ENCODE measurements at places on chromosomes 13 and 19. TPM values are rescaled to one million over a fixed set of nuclear protein-coding genes. Genes with fewer than 3 reads are reported as not detected.

DNA sequence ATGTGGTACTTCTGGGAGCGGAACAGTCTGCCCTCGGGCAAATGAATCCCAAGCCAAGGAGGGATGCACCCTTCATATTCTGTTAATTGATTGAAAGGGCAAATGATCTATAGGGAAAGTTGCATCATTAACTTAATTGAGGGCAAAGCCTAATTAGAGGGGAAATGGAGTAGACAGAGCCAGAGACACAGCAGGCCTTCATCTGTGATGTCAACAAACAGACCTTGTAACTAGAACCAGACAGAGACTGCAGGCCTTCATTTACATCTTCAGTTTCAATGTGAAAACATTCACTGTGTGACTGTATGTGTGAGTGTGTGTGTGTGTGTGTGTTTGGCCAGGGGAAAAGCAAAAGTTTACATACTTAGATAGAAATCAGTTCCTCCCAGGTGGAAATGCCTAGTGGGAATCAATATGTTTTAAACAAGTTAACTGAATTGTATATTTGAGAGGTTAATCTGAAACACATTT is 126.4 kb downstream of the SPRY2 start:
- DNase-seq = no peak

DNA sequence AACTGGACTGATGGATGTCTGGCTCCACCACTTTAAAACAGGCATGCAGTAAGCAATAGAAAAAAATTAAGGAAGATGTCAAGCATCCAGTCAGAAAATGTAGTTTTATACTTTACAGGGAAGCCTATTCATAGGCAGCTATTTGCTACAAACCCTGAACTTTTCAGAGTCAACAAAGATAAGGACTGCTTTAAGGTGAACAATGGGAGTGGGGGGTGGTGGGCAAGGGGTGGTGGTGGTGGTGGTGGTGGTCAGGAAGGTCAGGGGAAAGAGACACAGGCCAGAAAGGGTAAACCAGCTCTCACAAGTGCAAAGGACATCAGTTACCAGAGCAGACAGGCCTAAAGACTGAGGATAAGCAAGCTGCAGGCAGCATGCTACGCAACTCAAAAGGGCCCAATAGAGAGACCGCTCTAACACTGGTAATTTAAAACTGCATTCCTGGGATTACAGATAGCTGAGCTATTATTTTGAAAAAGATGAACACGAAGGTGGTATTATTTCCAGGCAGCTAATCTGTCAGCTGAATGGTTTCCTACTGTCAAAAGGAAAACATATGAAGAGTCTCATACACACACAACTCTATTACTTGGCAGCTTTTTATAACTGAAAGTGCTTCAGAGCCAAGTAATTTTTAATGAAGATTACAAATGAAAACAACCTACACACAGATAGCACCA is 14.8 kb downstream of the BRD4 start:
- DNase-seq = no peak

DNA sequence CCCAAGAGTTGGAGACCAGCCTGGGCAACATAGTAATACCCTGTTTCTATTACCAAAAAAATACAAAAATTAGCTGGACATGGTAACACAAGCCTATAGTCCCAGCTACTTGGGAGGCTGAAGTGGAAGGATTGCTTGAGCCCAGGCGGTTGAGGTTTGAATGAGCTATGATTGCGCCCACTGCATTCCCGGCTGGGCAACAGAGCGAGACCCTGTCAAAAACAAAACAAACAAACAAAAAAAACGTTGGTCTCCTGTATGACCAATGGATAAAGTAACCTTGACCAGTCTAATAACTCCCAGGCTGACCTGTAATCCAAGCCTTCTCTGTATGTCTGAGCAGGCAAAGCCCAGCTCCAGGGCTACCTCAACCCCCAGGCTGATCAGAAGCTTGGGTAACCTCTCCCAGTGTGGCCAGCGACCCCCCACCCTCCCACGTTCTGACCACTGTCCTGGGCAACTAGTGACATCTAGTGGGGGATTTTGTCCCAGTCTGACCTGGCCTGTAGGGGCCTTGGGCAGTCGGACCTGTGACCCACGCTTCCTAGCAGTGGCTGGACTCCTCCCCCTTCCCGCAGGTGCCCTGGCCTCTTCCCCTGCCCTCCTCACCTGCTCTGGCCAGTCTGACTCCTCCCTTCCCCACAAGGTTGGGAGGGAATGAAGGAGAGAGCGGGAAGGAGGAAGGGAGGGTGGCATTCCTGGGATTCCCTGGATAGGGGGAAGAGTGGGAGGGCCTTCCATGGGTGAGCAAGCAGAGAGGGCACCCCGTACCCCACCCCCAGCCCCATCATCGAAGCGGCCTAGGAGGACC is 1.0 kb upstream of the BCAM start:
- peak; percentile 77 for DNase-seq

- DNase-seq = no peak
Measured at GRCh38 chr19:23439623-23440022, 44.4 kb upstream of the ZNF91 start.

DNA sequence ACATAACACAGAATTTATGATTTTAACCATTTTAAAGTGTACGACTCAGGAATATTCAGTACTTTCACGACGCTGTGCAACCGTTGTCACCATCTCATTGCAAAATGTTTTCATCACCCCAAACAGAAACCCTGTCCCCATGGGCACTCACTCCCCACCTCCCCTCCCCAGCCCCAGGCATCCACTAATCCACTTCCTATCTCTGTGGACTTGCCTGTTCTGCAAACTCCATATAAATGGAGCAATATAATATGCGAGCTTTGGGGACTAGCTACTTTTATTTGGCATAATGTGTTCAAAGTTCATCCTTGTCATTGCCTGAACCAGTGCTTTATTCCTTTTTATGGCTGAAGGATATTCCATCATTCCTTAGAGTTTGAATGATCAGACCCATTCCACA is 7.3 kb upstream of the INSR start:
- DNase-seq = no peak

ESD gene
- total RNA-seq = 90.9 TPM

MAST1 gene
- total RNA-seq = 4.1 TPM

LHFPL6 gene
- 38.5 TPM for total RNA-seq
